Aorta (tissue), 5 donors: ENCODE measurements at places on chromosomes 3 and 15. TPM values are rescaled to one million over a fixed set of nuclear protein-coding genes. Genes with fewer than 3 reads are reported as not detected.
A peak's percentile ranks its signal among the peaks of the same experiment; 100 is the strongest.

GRCh38 chr3:178901204-178901603 lies 170.4 kb downstream of the ZMAT3 start:
- no peak for DNase-seq

DNA sequence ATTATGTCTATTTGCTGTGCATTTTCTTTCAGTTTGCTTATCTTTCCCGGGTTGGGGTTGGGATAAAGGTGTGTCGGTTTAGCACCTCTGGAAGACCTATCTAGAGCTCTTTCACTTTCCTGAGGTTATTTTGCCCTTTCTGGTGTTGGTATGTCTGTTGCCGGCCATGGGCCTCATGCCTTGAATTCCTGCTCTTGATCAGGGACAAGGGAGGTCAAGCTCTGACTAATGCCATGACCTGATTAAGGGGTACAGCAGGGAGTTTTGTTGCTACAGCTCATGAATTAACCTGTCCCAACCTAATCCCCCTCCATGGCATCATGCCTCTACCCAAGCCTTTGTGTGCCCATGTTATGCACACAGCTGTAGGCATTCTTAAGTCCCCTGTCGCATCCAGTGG lies 70.5 kb upstream of the GOLGA6B start:
- DNase-seq: no peak

DNA sequence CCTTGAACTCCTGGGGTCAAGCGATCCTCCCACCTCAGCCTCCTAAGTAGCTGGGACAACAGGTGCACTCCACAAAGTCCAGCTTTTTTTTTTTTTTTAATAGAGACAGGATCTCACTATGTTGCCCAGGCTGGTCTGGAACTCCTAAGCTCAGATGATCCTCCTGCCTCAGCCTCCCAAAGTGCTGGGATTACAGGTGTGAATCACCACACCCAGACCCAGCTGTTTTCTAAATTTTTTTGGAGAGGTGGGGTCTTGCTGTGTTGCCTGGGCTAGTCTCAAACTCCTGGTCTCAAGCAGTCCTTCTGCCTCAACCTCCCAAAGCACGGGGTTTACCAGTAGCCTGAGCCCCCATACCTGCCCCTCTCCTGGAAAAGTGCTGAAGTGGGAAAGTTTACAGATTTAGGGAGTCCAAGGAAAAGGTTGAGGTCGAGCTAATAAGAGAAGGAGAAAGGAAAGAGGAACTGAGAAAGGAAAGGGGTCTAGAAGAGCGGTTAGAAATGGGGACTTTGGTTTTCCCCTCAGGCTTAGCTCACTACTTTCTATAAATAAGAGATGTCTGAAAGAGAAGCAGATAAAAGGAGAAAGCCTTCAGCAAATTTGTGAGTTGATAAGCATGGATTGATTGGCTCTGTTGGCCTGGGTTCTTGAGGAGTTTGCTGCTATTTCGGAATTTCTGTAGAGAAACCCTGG lies 23.6 kb downstream of the UBE2E1 start:
- no peak for DNase-seq

DNA sequence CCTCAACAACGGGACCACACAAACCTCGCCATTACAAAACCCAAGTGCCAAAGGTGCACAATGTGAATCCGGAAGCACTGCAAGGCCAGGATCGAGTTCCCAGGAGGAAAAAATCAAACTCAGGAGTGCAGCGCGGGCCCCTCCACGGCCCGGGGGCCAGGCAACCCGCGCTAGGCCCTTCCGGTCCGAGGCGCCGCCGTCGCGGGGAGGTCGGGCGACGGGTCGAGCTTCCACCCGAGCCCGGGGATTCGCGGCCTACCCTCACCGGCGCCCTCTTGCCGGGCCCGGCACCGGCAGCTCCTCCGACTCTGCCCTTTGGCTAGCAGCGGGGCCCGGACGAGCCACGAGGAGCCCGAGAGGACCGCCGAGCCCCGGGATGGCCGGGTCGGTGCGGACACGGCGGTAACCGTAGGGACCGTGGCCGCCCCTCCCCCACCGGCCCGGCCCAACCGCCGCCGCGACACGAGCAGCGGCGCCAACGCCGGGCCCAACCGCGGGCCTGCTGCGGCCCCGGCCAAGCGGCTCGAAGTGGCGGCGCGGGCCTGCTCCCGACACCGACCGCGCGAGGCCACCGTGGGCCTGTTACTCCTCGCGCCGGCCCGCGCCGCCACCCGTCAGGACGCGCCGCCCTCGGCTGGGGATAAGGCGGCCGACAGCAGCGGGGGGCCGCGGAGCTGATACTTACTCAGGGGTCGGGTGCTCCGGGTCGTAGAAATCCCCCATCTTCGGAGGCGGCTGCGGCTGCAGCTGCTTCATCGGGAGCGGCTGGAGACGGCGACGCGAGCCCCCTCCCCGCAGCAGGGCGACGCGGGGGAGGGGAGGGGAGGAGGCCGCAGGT lies 525 bp downstream of the SETD2 start:
- DNase-seq: peak; percentile 56

The CHRNB4 gene
- not detected for total RNA-seq

The IGSF11 gene
- 0.75 TPM for total RNA-seq

The MTHFS gene
- total RNA-seq: 15.4 TPM
